Ovary (tissue), 10 donors: ENCODE measurements at places on chromosomes 7 and 10. TPM values are rescaled to one million over a fixed set of nuclear protein-coding genes. Genes with fewer than 3 reads are reported as not detected.

- no peak for DNase-seq
These were observed 14.2 kb upstream of the SYPL1 start for GRCh38 chr7:106126170-106126938.

GRCh38 chr10:58158806-58159205 is 108.9 kb downstream of the IPMK start:
- DNase-seq = no peak

The TAS2R41 gene
- not detected for total RNA-seq

The ARHGEF5 gene
- 10.3 TPM for total RNA-seq

The CCL24 gene
- total RNA-seq = 0.45 TPM

GRCh38 chr10:100562008-100562672 is 26.4 kb downstream of the HIF1AN start:
- DNase-seq = peak; percentile 52

- no peak for DNase-seq
These were observed 170.8 kb upstream of the ANK3 start for GRCh38 chr10:60560451-60560850.

- DNase-seq = no peak
These were observed 4.4 kb upstream of the MAD1L1 start for GRCh38 chr7:2237109-2237602.

The PDZD7 gene
- total RNA-seq = 0.63 TPM

DNA sequence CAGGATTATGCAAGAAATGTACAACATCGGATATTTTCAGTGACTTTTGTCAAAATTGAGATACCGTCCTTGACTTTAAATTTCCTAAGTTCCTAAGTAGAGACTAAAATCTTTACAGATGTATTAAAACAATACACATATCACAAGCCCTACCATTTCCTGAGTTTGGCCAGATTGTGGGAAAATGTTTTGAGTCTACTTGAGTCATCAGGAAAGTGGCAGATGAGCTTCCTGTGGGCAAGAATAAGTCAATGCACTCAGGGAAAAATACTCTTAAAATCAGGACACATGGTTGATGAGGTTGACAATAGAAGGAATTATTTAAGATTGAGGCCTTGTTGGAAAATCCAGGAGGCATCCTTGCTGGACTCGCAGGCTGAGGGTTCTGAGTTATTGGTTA is 162.5 kb downstream of the SNX10 start:
- DNase-seq = no peak

The ITGB8 gene
- total RNA-seq = 10.6 TPM

DNA sequence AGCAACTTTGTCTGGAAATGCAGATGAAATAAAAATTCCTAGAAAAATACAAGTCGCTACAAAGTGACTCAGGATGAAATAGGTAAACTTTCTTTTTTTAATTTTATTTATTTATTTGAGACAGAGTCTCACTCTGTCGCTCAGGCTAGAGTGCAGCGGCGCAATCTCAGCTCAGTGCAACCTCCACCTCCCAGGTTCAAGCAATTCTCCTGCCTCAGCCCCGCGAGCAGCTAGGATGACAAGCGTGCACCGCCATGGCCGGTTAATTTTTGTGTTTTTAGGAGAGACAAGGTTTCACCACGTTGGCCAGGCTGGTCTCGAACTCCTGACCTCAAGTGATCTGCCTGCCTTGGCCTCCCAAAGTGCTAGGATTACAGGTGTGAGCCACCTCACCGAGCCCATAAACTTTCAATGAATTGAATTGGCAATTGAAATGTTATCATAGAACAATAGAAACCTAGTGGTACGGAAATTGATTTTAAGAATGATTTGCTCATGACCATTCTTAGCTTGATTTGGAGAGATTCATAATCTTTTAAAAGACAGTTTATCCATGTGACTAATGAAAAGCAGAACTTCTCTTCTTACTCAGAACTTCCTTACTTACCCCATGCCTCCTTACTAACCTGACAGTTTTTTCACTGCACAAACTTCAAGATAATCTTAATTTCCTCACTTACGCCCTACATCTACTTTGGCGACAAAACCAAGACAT is 161.7 kb downstream of the FAM107B start:
- no peak for DNase-seq

- no peak for DNase-seq
These were observed 508.3 kb downstream of the SORCS3 start for GRCh38 chr10:105149371-105149891.

DNA sequence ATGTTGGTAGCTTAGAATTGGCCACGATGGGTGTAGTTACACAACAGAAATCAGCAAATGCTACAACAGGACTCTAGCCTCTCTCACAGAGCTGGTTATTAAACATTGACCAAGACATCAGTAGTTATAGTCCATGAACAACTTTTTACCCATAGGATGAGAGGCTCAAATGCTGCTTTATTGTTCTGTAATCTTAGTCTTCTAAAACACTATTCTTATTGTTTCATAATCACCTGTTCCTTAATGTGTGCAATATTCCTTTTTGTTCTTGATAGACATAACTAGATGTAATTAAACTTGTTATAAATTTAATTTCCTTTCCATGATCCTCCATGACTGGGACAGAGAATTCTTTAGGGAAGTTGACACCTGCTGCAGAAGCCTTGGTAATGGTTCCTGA is 356.9 kb downstream of the EXOC4 start:
- DNase-seq = no peak
